CD4-positive, alpha-beta T cell treated with Interleukin-10 for 1 hour (primary cell): ENCODE measurements at places on chromosomes 1 and 21.

GRCh38 chr1:210257698-210258529 lies 25.3 kb downstream of the SERTAD4 start:
- DNase-seq: no peak

- no peak for DNase-seq
These were observed 117.7 kb upstream of the DSCAM start for GRCh38 chr21:40964691-40965090.

GRCh38 chr1:198577444-198577843 lies 37.0 kb upstream of the ATP6V1G3 start:
- no peak for DNase-seq

DNA sequence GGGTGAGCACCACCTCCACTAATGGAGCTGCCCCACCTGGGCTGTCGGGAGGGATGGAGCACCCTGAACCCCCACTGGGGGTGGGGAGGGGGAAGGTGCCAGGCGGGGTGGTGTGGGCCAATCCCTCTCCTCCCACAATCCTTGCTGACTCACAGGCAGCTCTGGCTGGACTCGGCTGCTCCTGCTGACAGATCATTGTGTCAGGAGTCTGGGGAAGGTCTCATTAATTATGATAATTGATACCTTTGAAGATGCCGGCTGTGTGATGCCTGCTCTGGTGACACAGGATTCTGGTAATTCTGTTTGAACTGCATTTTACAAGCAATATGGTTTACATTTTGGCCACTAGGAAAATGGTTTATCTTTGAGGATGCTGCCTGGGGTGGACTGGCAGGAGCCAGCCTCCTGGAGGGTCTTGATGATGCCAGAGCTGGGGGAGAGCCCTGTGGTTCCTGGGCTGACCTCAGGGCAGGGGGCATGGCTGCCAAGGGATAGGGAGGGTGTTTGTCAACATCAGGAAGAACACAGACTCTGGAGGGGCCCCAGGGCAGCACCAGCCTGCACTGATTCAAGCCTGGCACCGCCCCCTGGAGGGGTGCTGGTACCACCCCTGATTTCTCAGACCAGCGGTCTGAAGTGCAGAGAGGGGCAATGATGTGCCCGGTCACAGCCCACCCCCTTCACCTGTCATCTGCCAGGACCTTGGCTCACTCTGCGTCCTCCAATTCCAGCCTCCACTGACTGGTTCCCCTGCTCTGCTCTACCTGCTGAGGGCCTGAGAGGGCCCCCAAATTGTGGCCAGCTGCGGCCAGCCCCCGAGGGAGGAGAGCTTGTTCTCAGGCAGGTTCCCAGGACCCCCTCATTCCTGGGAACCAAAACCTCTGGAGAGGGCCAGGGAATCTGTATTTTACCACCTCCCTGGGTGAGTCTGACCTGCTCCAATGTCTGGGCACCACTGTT lies 338.8 kb downstream of the MATN1 start:
- no peak for DNase-seq

DNA sequence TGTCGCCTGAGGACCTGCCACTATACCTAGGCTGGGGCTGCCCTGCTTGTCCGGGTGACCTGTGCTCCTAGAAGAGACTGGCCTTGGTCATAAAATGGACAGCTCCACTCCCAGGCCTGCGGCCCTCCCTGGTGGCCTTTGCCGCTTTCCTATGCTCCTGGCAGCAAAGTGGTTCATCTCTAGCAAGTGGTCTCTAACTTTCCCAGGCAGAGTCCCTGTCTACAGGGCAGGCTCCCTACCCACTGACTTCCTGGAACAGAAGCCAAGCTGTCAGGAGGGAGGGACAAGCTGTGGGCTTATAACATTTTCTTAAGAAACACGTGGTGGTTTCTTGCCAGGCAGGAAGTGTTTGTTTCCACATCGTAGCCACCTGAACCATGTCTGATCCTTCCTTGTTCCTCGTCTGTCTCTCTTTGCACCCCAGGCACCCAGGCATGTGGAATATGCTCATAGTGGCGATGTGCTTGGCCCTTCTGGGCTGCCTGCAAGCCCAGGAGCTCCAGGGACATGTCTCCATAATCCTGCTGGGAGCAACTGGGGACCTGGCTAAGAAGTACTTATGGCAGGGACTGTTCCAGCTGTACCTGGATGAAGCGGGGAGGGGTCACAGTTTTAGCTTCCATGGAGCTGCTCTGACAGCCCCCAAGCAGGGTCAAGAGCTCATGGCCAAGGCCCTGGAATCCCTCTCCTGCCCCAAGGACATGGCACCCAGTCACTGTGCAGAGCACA lies 10.1 kb downstream of the H6PD start:
- DNase-seq: no peak

DNA sequence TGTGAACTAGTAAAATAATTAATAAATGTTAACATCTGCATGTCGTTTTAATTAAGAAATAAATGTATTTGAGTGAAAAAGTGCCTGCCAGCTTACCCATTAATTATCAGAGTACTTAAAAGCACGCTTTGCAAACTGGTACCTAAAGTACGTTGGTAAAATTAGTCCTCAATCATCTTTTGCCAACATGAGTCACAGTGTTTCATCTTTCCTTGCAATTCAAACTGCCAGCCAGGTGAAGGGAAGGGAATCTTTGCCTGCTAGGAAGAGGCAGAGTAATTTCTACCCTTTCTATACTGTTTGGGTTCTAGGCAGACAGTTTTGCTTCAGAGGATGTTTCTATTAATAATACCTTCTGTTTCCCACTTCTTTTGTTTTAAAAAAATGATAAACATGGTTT lies 57.2 kb upstream of the CNIH3 start:
- no peak for DNase-seq

DNA sequence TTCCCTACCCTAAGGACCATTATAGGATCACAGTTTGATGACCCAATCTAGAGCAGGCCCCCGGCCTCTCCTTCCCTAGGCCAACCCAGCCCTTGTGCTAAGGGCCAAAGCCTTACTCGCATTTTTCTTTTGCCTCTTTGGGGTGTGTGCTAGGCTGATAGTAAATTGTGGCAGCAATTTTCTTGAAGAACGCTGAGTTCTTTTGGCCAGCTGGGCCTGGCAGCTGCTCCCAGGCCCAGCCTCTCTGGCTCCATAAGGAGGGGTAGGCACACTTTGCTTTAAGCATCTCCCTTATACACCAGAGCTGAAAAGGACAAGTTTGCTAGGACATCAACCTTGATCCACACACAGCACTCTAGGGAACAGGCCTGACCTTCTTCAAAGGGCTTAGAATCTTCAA lies 4.2 kb downstream of the OLFML2B start:
- no peak for DNase-seq

DNA sequence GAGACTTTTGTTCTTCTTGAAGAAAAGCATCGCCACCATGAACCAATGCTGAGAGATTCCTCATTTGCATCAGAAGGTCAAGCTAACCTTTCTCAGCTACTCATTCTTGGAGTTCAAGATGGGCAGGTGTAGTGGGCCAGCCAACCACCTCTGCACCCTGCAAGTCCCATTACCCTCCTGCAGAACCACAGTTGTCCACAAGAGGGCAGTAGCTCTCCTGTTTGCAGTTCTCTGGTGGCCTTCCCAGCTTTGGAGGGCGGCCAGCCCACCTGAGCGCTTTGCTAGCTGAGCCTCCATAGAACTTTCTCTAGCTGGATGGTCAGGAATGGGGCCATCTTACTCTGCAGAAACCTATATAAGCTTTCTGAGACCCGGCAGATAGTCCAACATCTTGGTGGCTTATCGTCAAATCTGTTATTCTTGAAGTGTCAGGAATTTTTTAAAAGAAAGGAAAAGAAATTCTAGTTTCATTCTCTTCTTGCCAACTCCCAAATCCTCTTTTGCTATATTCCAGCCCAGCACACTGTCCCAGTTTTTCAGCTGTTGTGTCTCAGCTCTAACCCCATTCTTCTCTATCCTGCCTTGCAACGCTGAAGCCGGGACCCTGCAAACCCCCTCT lies 11.0 kb upstream of the LMX1A start:
- peak; percentile 74 for DNase-seq

DNA sequence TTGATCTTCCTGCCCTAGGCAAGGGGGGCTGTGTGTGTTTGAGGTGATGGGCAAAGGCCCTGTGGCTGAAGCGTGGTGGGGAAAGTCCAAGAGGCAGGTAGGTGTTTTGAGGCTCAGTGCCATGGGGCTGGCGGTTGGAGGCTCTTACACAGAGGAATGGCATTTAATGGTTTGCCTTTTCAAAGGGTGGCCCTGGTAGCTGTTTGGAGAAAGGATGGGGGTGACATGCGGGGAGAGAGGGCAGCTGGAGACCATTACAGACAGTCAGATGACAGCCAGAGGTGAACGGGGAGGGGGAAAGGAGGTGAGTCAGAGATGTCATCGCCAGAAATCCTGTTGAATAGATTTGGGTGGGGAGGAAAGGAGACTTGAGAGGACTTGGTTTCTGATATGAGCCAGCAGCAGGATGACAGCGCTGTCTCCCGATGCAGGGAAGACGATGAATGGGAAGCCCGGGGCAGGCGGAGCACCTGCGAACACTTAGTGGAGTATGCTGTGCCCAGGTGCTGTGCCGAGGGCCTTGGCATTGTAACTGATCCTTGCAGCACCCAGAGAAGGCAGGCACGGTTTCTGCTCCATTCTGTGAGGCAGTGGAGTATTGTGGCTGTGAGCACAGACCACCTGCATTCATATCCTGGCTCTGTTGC lies 56.3 kb downstream of the MAN1C1 start:
- DNase-seq: no peak

- DNase-seq: no peak
These were observed 98.0 kb downstream of the LAMC2 start for GRCh38 chr1:183284086-183284485.

GRCh38 chr1:203187689-203188264 lies 1.3 kb upstream of the CHI3L1 start:
- no peak for DNase-seq

DNA sequence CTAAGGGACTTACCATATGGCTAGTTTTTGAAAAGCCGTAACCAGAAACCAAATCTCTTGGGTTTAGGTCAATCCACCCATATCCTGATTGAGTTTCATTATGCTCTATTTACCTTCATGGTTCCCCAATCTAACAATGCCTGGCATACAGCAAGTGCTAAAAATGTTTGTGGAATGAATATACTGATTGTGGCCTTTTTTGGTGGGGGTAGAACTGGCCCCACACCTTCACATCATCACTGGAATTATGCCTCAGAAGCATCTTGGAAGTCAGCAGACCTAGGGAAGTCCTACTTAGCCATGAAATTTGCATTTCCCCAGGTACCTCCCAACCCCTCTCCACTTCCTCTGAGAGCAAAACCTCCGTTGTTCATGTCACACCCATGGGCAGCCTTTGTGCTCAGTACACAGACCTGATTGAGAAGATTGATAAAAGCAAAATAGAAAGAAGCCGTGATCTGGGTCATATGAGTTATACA lies 17.8 kb upstream of the SLAMF1 start:
- peak; percentile 70 for DNase-seq

- peak; percentile 77 for DNase-seq
These were observed 8.5 kb downstream of the IRF2BP2 start for GRCh38 chr1:234601301-234602017.

DNA sequence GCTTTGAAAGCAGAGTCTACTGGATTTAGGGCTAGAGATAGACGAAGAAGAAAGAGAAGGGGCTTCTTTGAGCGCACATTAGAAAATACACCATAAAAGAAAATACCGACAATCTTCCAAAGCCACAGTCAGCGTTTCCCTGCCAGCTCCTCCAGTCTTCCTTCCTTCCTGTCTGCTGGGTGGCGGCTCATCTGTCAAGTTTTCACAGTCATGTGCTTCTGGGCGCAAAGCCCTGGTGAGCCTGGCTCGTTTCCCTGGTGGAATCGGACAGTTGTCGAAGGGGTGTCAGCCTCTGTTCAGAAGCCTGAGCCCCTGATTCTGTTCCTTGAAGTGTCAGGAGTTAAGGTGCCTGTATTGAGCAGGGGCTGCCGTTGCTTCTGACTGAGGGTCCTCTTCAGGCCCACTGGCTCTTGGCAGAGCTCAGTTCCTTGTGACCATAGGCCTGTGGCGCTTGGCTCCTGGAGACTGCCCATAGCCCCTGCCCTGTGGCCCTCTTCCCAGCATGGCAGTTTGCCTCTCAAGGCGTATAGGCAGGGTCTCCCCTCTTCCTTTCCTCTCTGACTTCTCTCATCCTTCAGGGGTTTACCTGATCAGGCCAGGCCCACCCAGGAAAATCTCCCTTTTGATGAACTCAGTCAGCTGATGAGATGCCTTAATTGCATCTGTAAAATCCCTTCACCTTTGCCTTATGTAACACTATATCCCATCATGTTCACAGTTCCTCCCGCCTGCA lies 58.6 kb downstream of the ADARB1 start:
- DNase-seq: no peak

DNA sequence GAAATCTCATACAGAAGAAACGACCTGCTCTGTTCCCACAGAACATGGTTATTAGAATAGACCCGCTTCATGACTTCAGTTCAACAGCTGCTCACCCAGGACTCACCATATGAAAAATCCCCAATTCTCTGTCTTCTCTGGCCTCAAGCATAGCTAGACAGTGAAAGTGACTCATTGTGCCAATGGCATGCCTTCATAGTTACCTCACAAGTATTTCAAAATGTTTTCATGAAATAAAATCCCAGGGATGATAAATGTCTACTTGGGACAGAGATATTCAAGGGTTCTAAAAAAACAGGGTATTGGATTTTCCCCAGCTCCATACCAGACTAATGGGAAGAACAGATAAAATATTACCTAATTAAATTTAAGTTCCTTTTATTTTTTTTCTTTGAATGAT lies 82.3 kb downstream of the NOTCH2 start:
- DNase-seq: no peak

- DNase-seq: no peak
These were observed 25.2 kb downstream of the PROK1 start for GRCh38 chr1:110476028-110476765.

DNA sequence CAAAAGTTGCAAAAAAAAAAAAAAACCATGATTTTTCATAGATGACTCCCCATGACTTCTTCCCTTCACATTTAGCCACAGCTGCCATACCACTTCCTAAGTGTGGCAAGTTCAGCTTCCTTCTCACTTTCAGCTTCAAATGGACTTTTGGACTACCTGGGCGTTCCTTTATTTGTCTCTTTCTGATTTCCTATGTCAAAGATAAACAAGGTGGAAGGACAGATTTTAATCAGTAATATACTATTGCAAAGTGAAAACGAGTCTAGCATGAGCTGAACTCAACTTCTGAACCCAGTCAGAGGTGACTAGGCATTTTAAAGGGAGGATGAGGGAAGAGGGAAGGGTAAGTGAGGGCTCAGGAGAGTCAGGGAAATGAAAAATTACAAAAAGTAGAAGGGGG lies 14.4 kb upstream of the SCCPDH start:
- no peak for DNase-seq

- no peak for DNase-seq
These were observed 576.1 kb upstream of the ZRANB2 start for GRCh38 chr1:71656902-71657301.

DNA sequence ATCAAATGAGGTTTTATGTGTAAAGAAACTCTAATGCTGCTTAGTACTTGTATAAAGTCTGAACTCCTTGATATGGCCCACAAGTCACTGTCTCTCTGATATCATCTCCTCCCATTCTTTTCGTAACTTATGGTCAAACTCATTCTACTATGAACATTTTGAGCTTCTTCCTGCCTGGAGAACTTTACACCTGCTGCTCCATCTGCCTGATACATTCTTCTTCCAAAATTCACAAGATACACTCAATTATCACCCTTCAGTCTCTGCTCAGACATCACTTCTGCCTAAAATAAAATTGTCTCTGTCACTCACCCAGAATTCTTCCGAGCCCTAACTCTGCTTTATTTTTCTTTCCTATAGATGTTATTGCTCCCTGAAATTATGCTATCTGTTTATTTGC lies 192.8 kb upstream of the LYPLAL1 start:
- no peak for DNase-seq
